Stimulated activated CD4-positive, alpha-beta T cell treated with anti-CD3 and anti-CD28 coated beads, Interleukin-4, amount 100 ng/mL, for 1 hour (primary cell): ENCODE measurements at places on chromosomes 2 and 18.
A peak's percentile ranks its signal among the peaks of the same experiment; 100 is the strongest.

DNA sequence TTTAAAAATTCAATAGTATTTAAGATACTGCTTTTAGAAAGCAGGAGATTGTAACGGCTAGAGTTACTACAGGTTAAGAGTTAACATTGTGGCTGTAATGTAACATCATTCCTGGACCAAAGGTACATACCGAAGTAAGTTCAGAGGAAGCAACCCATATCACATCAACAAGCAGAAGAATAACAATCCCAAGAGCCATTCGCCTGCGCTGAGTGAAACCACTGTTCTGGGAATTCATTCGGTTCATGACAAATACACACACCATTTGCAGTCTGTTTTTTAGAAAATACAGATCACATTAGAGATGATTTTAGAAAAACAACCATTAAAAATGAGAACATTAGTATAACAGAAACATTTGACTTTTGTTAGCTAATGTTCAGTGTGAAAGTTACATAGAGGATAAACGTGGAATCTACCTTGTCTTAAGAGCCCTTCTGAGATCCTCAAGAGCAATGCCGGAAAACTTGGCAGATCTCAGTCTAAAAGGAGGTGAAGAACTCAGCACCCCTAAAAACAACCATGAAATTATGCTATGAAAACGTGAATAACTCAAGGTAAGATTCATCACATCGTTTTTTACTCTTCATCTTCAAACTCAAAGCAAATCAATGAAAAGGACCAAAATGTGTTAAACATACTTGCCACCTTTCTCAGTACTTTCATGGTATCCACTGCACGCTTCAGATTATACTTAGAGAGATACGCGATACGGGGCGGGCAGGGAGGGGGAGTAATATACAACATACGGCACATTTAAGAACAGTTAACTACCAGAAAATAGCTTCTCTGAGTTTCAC is 1.2 kb downstream of the SLC35F5 start:
- no peak for DNase-seq

DNA sequence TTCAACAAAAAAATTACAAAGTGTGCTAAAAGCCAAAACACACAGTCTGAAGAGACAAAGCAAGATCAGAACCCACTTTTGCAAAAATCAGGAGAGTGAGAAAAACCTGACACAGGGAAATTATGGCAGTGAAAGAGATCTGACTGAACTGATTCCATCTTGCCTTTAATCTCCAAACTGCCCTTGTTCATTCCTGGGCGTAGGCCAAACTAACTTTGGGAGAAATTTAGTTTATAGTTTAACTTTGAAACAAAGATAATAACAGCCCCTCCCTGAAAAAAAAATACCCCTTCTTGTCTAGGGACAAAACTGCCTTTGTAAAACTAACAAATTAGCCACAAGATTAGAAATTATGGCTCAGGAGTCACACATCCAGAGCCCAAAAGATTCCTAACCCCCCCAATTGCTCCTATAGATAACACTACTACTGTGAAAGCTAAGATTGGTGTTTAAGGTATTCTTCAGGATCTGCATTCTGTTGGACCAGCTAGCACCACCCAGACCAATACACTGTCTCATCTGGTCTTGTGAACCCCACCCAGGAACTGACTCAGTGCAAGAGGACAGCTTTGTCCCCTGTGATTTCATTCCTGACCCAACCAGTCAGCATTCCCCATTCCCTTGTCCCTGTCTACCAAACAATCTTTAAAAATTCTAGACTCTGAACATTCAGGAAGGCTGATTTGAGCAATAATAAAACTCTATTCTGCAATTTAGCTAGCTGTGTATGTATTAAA is 226.1 kb upstream of the SH3BP4 start:
- DNase-seq: no peak

- no peak for DNase-seq
Measured at GRCh38 chr2:44937688-44938240, 3.7 kb upstream of the SIX3 start.

DNA sequence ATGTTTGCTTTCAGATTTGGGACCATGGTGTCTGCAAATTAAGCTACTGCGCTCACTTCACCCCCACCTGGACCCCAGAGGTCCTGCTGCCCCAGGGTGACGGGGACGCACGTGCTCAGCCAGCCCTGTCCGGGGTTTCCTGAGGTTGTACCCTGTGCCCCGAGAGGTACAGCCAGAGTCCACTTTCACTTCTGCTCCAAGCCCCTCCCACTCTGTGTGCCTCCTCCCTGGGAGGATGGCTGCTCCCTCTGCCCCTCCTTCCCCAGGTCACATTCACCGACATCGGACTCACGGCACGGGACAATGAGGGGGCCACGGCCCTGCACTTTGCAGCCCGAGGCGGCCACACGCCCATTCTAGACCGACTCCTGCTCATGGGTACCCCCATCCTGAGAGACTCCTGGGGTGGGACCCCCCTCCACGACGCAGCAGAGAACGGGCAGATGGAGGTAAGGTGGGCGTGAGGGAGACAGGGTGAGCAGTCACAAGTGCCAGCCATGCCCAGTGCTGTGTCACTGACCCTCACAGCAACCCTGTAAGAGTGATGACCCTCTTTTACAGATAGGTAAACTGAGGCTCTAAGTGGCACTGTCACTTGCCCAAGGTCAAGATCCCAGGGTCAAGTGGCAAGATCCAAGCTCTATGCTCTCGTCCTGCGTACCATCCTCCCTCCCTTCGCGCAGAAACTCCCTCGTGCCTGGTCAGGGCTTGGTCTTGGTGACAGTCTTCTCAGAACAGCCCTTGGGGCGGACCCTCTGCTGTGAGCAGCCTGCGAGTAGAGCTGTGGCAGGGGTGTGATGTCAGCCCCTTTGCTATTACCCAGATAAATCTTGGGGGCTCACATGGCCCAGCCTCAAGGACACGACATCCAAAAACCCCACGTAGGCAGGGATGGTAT is 7.6 kb downstream of the ESPNL start:
- no peak for DNase-seq

DNA sequence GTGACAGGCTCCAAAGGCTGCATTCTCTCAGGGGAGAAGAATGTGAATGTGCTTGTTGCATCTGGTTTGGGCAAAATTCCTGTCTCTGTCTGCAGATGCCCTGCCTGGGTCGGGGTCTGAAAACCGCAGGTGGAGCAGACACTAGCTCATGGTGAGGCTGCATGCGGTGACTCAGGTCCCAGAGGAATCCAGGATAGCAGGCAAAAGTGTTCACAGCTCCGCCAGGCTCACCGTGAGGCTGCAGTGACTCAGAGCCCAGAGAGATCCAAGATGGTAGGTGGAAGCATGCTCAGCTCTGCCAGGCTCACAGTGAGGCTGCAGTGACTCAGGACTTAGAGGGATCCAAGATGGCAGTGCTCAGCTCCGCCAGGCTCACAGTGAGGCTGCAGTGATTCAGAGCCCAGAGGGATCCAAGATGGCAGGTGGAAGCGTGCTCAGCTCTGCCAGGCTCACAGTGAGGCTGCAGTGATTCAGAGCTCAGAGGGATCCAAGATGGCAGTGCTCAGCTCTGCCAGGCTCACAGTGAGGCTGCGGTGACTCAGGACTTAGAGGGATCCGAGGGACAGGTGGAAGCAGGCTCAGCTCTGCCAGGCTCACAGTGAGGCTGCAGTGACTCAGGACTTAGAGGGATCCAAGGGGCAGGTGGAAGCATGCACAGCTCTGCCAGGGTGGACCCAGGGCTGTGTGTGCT is 200.5 kb downstream of the ACKR3 start:
- no peak for DNase-seq

- no peak for DNase-seq
Measured at GRCh38 chr2:241595600-241596140, 37.1 kb downstream of the BOK start.

- DNase-seq: no peak
Measured at GRCh38 chr2:20533993-20534622, 87.2 kb downstream of the RHOB start.

GRCh38 chr2:11910971-11911370 is 164.5 kb downstream of the LPIN1 start:
- DNase-seq: no peak

DNA sequence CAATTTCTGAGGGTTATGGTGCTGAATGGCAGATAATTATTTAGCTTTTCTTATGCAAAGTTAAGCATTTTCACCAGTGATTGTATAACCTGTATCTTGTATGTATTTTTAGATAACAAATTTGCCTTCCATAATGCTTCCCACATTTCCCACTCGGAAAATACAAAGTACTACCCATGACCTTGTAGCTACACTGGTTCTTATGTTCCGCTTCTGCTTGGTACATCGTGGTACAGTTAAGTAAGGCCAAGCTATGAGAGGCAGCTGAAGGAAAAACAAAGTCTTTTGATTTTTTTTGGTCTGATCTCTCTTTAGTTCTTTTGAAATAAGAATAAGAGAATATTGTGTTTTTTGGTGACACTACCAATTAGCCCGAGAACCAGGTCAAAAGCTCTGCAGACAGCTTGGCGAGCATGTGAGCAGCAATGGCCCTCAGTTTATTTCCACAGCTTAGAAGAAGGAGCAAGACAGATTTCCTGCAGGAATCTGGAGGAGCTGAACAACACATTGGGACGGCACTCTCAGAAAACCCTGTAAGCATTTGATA is 26.8 kb downstream of the SH3YL1 start:
- DNase-seq: no peak

- DNase-seq: no peak
Measured at GRCh38 chr2:126986631-126987187, 88.0 kb downstream of the TEX51 start.

- DNase-seq: no peak
Measured at GRCh38 chr2:54634564-54635511, 88.6 kb upstream of the EML6 start.

- peak; percentile 33 for DNase-seq
Measured at GRCh38 chr2:238159071-238159539, 335 bp downstream of the ERFE start.

DNA sequence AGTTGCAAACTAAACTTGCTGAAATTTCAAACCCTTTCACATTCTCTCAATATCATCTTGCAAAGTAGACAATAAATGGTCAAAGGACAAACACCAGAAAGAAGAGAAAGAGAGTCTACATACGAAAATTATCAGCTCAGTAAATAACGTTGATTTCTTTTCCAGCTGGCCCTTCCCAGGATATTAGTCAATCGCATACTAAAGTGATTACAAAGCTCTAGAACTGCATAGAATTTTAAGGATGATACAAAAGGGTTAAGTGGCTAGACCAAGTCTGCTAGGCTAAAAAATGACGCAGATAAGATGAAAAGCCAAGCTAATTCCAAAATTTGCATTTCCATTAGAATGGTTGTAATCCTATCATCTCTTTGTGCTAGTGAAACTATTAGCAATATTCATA is 405.7 kb downstream of the FBXO15 start:
- DNase-seq: no peak

GRCh38 chr2:102229141-102229769 is 42.4 kb downstream of the IL1RL2 start:
- DNase-seq: no peak

DNA sequence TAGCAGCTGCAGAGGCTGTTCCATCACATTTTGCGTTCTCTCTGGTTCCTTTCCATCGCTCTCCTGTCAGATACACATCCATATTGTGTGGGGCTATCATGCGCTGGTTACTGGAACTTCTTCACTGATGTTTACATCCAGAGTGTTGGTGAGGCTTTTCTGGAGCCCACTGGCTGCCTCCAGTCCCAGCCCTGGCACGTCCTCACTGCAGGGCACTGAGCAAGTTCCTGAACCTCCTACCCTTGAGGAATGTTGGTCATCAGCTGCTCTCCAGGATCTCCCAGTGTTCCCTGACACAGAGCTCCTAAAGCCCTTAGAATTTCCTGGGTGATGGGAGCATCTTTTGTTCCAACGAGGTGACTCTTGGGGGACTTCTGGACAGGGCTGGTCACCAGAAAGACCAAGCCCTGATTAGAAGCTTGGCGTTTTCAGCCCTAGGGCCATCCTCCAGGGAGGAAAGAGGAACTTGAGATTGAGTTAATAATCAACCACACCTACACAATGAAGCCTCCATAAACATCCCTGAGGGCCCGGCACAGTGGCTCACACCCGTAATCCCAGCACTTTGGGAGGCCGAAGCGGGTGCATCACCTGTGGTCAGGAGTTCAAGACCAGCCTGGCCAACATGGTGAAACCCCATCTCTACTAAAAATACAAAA is 81.3 kb downstream of the TFCP2L1 start:
- DNase-seq: no peak

- DNase-seq: no peak
Measured at GRCh38 chr2:160751021-160751420, 257.4 kb upstream of the RBMS1 start.

- no peak for DNase-seq
Measured at GRCh38 chr2:114935031-114935430, 492.6 kb downstream of the DPP10 start.

DNA sequence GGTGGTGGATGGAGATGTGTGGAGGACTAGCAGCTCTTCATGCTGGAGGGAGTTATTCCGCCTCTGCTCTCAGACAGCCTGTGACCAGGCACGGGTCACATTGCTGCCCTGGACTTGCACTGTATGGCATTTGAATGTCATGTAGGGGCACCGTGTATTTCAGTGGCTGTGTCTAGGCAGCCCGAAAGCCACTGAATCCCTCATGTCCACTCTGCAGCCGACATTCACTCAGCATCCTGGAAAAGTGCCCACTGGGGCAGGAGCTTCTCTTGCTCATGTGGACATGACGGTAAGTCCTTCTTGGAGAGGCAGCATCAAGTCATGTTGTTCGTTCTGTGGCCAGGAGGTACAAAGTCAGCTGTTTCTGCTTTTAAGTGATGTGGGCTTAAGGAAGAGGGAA is 127.9 kb downstream of the SH3RF3 start:
- DNase-seq: no peak

- DNase-seq: no peak
Measured at GRCh38 chr18:5424903-5425664, 118.7 kb downstream of the EPB41L3 start.

GRCh38 chr2:192286093-192286701 is 91.5 kb upstream of the TMEFF2 start:
- no peak for DNase-seq

- no peak for DNase-seq
Measured at GRCh38 chr2:222751238-222751637, 79.8 kb downstream of the MOGAT1 start.

- DNase-seq: no peak
Measured at GRCh38 chr2:103152556-103152955, 390.7 kb downstream of the TMEM182 start.

GRCh38 chr2:67667054-67667908 is 270.1 kb downstream of the ETAA1 start:
- DNase-seq: no peak

- DNase-seq: no peak
Measured at GRCh38 chr2:161915121-161915520, 158.9 kb downstream of the DPP4 start.

DNA sequence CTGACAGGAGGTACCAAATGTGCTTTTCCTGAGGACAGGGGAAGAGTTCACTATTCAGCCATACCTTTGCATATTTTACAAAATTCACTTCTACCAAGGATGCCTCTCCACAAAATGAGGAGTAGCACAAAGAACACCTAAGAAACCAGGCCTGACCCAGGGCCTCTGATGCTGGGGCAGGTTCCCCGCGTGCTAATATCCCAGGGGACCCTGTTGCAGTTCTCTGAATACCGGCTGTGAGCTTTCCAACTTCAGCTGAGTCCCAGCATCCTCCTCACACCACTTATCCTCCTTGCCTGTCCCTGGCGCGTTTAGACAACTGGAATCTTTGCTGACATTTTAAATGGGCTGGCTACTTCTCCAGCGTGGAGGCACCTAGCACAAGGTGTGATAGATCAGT is 142.3 kb downstream of the BCL2 start:
- no peak for DNase-seq
